GM12878 (cell line): ENCODE measurements at places on chromosomes 11 and 22. TPM values are rescaled to one million over a fixed set of nuclear protein-coding genes. Genes with fewer than 3 reads are reported as not detected.

PRR33 gene
- total RNA-seq: not detected in 2 replicates

KCNE3 gene
- total RNA-seq: 0.08 TPM in 1 of 2 replicates, not detected in the other

UPK3A gene
- not detected in 2 replicates for total RNA-seq

- H3K27ac ChIP-seq: no peak overlapping the region
- no peaks in the 10 kb centered on the region for H3K4me1 ChIP-seq
- no peak overlapping the region for H3K4me3 ChIP-seq
- no peaks in the 10 kb centered on the region for H3K27me3 ChIP-seq
Measured at GRCh38 chr11:105177658-105178057, 38.1 kb upstream of the CARD18 start.

DNA sequence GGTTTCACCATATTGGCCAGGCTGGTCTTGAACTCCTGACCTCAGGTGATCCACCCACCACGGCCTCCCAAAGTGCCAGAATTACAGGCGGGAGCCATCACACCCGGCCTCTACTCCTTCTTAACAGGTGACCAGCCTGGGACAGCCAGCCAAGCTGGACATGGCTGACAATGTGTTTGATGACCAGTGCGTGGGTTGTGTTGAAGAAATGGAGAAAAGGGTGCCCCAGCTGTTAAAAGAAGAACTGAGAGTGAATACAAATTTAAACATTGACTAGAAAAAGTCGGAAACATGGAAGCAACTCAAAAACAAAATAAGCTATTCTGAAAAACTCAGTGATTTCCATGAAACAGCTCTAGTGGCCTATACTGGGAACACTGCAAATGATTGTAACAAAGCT is 86.5 kb upstream of the CLPB start:
- H3K27me3 ChIP-seq: no peaks in the 10 kb centered on the region
- DNase-seq: no peak
- H3K36me3 ChIP-seq: no peaks in the 10 kb centered on the region
- no peaks in the 10 kb centered on the region for H3K4me1 ChIP-seq
- H3K27ac ChIP-seq: no peak overlapping the region
- no peak overlapping the region for H3K4me3 ChIP-seq

DNA sequence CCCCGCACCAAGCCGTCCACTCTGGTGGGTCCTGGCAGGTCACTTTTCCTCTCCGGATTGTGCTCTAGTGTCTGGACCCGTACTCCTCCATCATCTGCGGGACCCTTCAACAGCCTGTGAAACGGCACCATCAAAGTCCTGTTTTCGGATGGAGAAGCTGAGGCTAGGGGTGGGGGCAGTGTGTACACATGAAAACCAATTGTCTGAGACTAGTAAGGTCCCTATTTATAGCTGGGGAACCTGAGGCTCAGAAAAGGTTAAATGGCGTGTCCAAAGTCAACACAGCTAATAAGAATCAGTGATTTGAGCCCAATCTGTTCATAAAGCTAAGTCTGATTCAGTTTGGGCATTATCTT is 668 bp upstream of the LRRC32 start:
- peaks cover 1% of the 10 kb centered on the region; the same call in 1 of the 2 replicates for H3K27me3 ChIP-seq
- no peak overlapping the region for H3K4me3 ChIP-seq
- peaks cover 71% of the 10 kb centered on the region for H3K4me1 ChIP-seq
- DNase-seq: no peak
- no peak overlapping the region; the same call in 1 of the 2 replicates for H3K27ac ChIP-seq

DNA sequence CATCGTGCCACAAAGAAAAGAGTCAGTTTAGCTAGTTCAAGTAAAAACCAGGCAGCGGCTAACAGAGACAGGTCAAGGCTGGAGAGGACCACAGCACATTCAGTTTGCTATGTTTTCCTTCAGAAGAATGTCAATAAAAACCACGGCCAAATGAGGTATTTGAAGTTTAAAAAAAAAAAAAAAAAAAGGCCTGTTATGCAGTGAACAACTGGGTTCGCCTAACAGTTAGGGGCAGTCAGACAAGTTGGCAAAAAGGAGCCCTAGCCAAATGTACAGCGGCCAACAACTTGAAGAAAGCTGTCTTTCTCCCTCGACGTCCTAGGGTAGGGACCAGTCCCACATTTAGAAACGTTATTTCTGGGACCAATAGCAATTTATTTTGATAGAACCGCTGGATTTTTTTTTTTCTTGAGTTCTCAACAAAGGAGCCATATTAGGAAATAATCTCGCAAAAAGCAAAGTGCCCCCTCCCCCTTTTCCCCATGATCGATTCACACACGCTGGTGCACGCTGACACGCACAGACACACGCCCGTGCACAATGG is 237.8 kb downstream of the TTC28 start:
- no peak for DNase-seq
- no peak overlapping the region for H3K4me3 ChIP-seq
- H3K36me3 ChIP-seq: no peaks in the 10 kb centered on the region
- H3K4me1 ChIP-seq: no peaks in the 10 kb centered on the region
- peaks cover 8% of the 10 kb centered on the region for H3K27me3 ChIP-seq
- H3K27ac ChIP-seq: no peak overlapping the region

- H3K36me3 ChIP-seq: peaks cover 8% of the 10 kb centered on the region; the same call in 1 of the 2 replicates
- no peak overlapping the region for H3K4me3 ChIP-seq
- peaks cover 5% of the 10 kb centered on the region; the same call in 1 of the 2 replicates for H3K4me1 ChIP-seq
- H3K27me3 ChIP-seq: no peaks in the 10 kb centered on the region
- no peak overlapping the region for H3K27ac ChIP-seq
- DNase-seq: no peak
Measured at GRCh38 chr22:37752189-37753087, 55.3 kb upstream of the GCAT start.

DNA sequence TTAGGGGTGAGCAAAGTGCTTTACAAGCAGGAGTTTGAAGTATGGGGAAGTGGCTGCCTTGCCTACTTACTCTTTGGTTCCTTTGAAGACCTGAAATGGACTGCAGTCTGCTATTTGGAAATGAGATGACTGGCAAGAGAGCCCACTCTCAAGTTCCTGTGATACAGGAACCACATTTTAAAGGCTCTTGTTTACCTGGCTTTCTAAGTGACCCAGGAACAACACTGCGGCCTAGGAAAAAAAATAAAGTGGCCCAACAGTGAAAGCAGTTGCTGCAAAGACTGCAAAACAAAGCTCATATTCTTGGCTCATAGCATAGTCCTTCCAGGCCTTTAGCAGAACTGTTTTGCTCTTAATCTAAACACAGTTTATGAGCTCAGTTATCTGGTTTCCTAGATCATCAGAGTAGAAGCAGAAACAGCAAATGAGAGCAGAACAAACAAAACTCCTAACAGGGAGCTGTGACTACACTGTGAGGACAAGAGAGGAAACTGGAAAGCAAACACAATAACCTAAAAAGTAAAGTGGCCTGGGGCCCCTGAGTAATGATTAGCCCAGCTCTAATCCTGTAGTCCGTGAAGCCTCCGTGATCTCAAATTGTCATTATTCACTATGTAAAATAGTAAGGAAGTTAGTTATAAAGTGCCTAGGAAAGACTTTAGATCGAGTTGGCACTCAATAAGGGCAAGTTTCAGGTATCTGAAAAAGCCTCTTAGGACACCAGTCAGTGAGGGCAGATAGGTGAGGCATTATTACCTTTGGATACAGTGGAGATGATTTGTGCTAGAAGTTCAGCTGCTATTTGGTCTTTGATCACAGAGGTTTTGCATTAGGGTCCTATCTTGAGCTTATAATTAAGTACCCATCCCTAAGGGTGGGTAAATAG is 11.5 kb downstream of the CCDC117 start:
- H3K27me3 ChIP-seq: no peaks in the 10 kb centered on the region
- no peaks in the 10 kb centered on the region for H3K4me1 ChIP-seq
- H3K27ac ChIP-seq: no peak overlapping the region
- H3K36me3 ChIP-seq: peaks cover 27% of the 10 kb centered on the region
- no peak overlapping the region for H3K4me3 ChIP-seq

- no peaks in the 10 kb centered on the region for H3K4me1 ChIP-seq
- no peak overlapping the region for H3K4me3 ChIP-seq
- H3K27ac ChIP-seq: no peak overlapping the region
- no peaks in the 10 kb centered on the region for H3K27me3 ChIP-seq
Measured at GRCh38 chr11:83425137-83425466, 138.9 kb upstream of the CCDC90B start.

GRCh38 chr11:61955422-61956135 is 5.4 kb downstream of the BEST1 start:
- no peaks in the 10 kb centered on the region for H3K36me3 ChIP-seq
- H3K27ac ChIP-seq: no peak overlapping the region
- DNase-seq: no peak
- H3K4me3 ChIP-seq: no peak overlapping the region; the same call in 1 of the 2 replicates
- H3K4me1 ChIP-seq: peaks cover 3% of the 10 kb centered on the region; the same call in 1 of the 2 replicates
- H3K27me3 ChIP-seq: no peaks in the 10 kb centered on the region

- H3K4me3 ChIP-seq: no peak overlapping the region
- H3K36me3 ChIP-seq: no peaks in the 10 kb centered on the region
- H3K27me3 ChIP-seq: no peaks in the 10 kb centered on the region
- DNase-seq: no peak
- H3K4me1 ChIP-seq: peaks cover 6% of the 10 kb centered on the region; the same call in 1 of the 2 replicates
- H3K27ac ChIP-seq: no peak overlapping the region
Measured at GRCh38 chr11:107408762-107409211, 48.8 kb downstream of the CWF19L2 start.
